Occipital lobe (tissue), 3 donors: ENCODE measurements at places on chromosomes 11 and 22. TPM values are rescaled to one million over a fixed set of nuclear protein-coding genes. Genes with fewer than 3 reads are reported as not detected.

The CHEK2 gene
- 3.0 TPM for total RNA-seq

DNA sequence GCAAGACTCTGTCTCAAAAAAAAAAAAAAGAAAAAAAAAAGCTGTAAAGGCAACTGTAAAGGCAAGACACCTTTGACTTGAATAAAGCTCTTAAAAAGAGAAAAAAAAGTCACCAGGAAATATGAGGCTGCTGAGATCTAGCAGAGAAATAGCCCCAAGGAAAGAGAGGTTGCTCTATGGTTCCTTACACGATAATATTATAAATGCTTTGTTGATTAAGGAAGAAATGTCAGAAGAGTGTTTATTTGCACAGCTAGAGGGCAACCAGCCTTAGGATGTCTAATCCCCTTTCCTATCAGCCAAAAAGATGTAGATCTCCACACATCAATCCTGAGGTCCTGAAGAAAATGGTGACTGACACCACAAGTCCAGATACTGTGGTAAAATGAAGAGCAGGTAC, 32.0 kb downstream of the RBFOX2 start:
- DNase-seq = no peak

DNA sequence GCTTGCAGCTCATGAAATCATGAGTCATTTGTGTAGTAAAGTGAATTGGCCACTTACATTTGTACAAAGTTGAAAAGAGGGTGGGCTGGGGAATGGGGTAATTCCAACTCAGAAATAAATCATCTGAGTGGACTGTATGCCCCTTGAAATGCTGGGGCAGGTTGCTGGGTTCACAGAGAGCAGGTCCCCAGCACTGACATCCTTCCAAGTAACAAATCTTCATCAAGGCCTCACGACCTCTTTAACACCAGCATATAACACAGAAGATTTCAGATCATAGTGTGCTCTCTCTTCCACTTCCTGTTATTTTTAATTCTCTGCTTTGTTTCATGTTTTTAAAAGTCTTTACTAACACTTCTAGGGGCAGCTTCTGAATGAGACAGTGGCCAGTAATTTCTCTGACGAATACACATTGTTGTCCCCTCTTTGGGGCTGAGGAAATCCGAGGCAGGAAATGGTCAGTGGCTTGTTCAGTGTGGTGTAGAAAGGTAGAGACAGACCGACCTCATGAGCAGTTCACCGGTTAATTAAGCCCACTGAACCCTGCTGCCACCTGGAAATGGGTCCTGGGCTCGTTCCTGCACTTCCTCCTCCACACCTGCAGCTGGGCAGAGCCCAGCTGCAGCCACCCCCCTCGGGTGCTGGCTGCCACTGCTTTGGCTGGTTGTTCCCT, 127.7 kb downstream of the MAML2 start:
- no peak for DNase-seq

- no peak for DNase-seq
Measured at GRCh38 chr11:67211656-67212436, 54.4 kb upstream of the GRK2 start.

GRCh38 chr11:390175-390574, 3.8 kb upstream of the PKP3 start:
- no peak for DNase-seq

The FGF19 gene
- total RNA-seq = not detected

DNA sequence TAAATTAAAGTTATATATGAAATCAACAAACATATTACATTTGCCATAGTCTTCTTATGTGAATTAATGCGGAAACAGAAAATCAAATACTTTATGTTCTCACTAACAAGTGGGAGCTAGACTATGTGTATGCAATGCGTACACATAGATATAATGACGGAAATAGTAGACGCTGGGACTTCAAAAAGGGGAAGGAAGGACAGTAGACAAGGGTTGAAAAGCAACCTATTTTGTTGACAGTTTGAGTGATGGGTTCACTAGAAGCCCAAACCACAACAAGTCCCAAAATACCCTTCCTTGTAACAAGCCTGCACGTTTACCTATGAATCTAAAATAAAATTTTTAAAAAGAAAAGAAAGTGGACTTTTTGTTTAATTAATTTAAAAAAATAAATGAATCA, 430.8 kb upstream of the CNTN5 start:
- DNase-seq = no peak

- no peak for DNase-seq
Measured at GRCh38 chr22:50269573-50269969, 609 bp downstream of the MAPK11 start.

- DNase-seq = no peak
Measured at GRCh38 chr11:132286106-132286505, 915.7 kb downstream of the NTM start.

DNA sequence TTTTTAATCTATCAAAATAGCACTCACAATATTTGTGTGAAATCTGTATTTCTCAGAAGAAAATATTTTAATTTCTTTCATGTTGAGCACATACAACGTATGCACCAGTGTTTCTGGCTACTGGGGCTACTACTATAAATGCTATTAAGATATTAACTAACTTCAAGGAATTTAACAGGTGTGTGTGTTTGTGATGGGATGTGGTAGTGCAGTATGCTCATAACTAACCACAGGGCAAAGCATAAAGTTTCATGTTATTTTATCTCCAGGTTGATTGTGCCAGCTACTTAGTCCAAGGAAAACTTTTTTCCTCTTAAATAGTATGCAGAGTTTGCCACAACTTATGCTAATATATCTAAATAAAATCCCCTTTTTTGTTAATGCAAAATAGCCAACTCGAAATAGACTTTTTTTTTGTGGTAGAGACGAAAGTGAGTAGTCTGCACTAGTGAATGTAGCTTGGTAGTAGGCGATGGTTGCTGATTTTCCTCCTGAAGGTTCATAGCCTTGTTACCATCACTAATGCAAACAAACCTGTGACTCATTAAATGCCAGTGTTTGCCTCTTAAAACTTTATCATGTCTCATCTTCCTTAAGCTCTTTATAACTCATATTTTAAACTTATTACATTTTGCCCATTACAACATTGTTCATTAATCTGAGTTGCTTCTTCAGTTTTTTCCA, 565.5 kb upstream of the ANO3 start:
- no peak for DNase-seq

DNA sequence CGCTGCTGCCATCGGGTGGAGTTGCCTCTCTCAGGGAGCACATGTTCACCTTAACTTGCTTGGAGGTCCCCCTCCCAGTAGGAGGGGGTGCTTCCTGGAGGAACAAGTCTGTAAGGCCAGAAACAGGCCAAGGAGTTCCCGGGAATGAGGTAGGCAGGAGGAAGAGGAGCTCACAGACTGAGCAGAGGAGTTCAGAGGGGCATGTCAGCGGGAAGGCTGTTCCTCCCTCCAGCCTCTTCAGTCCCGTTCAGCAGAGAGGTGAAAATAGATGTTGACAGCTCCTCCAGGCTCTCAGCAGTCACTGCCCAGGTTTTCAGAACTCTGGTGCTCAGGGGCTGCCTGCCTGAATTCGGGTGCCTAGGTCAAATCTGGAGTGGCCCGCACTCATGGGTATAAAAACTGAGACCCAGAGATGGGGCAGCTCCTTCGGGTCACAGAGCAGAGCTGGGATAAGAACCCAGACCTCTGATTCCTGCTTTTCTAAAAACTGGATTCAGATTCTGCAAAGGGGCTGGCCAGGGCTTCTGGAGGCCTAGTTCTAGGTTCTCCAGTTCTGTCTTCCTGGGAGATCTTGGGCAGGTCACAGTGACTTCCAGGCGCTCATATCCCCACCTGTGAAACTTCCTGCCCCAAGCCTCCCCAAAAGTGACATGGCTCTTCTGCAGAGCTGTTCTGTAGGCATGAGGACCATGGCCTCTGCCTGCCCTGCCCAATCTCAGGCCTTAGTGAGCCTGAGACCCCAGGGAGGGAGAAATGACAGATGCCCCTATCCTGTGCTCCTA, 18.3 kb downstream of the ATG16L2 start:
- no peak for DNase-seq

DNA sequence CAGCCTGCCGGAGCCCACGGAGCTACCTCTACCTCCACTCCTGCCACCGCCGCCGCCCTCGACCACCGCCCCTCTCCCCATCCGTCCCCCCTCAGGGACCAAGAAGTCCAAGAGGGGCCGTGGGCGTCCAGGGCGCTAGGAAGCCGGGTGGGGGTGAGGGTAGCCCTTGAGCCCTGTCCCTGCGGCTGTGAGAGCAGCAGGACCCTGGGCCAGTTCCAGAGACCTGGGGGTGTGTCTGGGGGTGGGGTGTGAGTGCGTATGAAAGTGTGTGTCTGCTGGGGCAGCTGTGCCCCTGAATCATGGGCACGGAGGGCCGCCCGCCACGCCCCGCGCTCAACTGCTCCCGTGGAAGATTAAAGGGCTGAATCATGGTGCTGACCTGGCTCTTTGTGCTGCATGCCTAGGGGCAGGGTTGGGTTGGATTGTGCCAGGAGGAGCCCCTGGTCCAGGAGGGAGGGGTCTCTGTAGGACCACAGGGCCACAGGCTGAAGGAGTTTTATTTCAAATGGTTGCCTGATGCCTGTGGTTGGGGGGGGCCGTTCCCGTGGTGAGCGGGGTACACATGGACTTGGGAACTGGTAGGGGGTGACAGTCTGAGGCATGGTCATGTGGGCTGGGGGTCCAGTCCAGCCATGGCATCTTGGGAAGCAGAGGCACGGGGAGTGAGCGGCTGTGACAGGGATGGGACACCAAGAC, 2.3 kb downstream of the PTPRCAP start:
- DNase-seq = no peak

GRCh38 chr11:64153812-64154211, 12.1 kb downstream of the MACROD1 start:
- no peak for DNase-seq

DNA sequence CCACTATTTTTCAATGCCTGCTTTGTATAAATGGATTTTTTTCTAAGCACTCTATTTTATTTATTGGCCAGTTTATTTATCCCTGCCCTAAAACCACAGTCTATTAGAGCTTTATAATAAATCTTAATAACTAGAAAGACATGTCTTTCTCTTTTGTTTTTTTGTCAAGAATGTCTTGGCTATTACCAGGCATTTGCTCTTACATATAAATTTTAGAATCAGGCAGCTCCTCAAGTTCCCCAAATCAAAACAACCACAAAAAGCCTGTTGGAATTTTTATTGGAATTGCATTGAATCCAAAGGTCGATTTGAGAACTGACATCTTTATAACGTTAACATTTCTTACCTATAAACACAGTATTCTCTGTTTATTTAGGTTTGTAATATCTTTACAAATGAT, 85.8 kb upstream of the SC5D start:
- no peak for DNase-seq

- DNase-seq = peak; percentile 64
Measured at GRCh38 chr11:10858439-10859325, 829 bp upstream of the ZBED5 start.

DNA sequence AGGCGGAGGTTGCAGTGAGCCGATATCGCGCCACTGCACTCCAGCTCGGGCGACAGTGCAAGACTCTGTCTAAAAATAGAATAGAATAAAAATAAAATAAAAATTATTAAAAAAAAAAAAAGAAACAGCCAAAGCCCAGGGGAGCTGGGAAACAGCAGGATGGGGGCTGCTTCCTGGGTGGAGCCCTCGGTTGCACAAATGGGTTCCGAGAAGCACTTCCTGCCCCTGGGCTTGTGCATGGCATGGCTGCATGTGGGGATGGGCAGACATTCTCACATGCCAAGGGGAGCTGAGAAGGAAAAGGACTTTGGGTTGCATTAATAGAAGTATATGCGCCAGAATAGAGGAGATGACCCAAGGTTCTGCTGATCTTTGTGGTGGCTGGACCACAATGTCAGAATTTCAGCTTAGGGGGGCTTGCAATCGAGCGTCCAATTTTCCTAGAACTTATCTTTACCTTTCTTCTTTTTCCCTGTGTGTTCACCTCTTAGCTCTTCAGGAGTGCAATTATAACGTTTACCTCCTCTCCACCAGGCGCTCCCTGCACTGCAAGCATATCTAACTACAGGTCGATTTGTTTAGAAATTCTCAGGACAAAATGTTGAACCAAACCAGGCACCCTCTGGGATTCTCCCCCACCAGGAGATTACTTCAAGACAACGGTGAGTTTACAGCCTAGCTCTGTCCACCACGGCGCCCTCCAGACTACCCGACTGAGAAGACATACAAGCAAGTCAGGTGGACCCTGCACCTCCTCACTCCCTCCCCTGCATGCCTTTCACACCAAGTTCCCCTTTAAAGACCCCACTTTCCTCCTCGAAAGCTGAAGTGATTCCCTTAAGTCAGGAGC, 53.2 kb downstream of the SHISAL1 start:
- no peak for DNase-seq

GRCh38 chr11:32131321-32131720, 40.4 kb downstream of the RCN1 start:
- DNase-seq = no peak

DNA sequence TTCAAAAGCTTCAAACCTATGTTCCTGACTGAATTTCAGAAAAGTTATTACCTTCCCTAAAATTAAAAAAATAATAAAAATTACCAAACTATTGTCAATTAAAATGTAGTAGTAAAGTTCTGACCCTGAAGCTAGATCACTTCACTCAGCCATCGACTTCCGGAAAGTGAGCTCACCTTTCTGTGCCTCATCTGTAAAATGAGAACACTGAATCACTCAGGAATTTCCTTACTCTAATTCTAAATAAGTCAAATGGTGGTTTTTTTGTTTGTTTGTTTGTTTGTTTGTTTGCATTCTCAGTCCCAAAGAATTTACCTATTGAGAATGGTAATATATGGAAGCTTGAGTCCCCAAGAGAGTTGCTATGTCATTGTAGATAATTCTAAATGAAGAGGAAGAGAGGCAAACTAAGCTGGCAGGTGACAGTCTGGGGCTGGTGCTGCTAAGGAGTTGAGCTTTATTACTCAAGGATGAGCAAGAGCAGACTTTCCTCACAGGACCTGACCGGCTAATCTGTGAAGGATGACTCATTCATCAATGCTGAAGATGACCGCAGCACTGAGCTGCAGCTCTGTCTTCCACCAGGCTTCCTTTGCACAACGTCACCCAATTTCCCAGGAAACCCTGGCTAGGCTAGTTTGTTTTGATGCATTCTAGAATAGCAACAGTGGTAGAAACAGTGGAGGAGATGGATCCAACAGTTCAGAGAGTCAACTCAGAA, 248.8 kb downstream of the RAB38 start:
- no peak for DNase-seq

- no peak for DNase-seq
Measured at GRCh38 chr11:10058356-10058755, 235.7 kb downstream of the SBF2 start.

The UPK3A gene
- total RNA-seq = not detected

DNA sequence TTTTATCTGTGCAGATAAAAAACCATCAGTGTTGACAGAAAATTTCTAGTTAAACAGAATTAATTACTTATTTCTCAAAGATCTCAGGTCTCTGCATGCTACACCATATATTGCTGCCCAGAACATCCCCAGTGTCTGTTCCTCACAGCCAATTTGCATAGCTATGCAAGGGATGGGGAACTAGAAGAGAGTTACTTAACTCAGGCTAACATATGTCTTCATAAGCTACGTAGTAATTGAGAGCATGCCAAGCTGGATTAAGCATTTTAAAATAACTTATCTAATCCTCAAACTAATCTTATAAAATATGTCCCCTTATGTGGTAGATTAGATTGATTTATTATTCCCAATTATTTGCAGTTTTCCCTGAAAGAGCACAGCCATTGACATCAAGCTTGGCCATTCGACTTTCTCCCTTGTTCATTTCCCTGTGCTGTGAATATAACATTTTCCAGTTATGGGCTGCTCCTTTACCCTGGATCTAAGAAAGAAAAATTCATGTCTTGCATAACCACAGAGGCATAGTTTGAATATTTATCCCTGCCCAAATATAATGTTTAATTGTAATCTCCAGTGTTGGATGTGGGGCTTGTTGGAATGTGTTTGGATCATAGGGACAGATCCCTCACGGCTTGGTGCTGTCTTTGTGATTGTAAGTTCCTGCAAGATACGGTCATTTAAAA, 69.1 kb downstream of the C11orf87 start:
- DNase-seq = no peak

GRCh38 chr11:127506647-127507046, 506.1 kb upstream of the KIRREL3 start:
- no peak for DNase-seq

The MMP8 gene
- total RNA-seq = 0.16 TPM
